Activated CD4-positive, alpha-beta T cell treated with anti-CD3 and anti-CD28 coated beads, Interleukin-2, amount 10 ng/mL, durations not matched to agents 7 days and 5 days (primary cell): ENCODE measurements at places on chromosomes 11 and 22.

DNA sequence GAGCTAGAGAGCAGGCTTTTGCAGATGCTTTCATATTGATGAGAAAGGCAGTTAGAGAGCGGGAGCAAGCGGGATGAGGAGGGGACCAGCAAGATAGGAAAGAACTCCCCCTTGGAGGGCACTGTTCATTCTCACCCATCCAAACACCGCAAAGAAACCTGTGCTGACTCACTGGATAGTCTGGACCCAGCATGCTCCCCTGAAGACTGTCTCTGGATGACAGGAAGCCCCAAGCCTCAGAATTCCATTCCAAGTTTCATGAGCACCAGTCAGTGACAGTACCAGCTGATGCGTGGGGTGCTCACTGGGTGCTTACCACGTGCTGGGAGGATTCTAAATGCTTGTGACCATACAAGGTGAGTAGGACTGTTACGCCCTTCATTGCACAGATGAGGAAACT is 34.2 kb downstream of the MICAL3 start:
- DNase-seq: no peak
- no peak overlapping the region for H3K27ac ChIP-seq
- H3K36me3 ChIP-seq: no peaks in the 10 kb centered on the region

- no peak overlapping the region for H3K4me3 ChIP-seq
- DNase-seq: no peak
- no peaks in the 10 kb centered on the region for H3K36me3 ChIP-seq
- H3K4me1 ChIP-seq: peaks cover 13% of the 10 kb centered on the region
- no peak overlapping the region for H3K27ac ChIP-seq
These were observed 126.3 kb downstream of the MPPED2 start for GRCh38 chr11:30459821-30460220.

GRCh38 chr11:17954395-17955252 is 58.2 kb downstream of the SERGEF start:
- no peak for DNase-seq
- H3K4me3 ChIP-seq: no peak overlapping the region
- no peaks in the 10 kb centered on the region for H3K27me3 ChIP-seq
- H3K36me3 ChIP-seq: peaks cover 21% of the 10 kb centered on the region
- no peaks in the 10 kb centered on the region for H3K4me1 ChIP-seq

DNA sequence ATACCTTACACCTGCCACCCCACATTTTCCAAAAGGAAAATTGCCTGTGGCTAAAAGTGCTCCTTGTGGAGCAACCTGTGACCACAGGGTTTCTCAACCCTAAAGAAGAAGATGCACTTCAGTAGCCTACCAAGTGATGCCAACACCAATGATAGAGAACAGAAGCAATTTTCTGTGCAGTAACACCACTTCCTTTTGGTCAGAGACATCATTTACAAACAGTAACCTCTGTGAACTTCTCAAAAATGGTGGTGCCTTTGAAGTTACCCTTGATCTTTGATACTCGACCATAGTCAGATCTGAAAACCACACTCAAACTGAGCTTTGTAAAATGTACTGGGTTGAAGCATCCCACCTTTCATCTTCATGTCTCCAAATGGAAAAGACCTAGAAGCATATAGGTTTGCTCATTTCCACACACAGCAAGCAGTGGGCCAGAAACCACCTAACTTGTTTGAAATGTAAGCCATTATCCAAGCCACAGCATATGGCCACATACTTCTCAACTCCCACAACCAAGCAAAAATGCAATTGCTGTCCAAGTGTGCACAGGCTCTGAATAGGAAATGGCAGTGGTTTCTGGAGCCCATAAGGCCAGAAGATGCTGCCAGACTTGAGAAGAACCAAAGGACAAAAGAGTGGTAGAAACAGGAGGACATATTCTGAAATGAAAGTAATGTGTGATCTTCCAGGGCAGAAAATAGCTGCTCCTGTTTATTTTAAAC is 24.3 kb downstream of the MPPED2 start:
- H3K4me3 ChIP-seq: no peak overlapping the region
- H3K27ac ChIP-seq: no peak overlapping the region
- no peaks in the 10 kb centered on the region for H3K4me1 ChIP-seq
- DNase-seq: no peak
- no peaks in the 10 kb centered on the region for H3K36me3 ChIP-seq
- no peaks in the 10 kb centered on the region for H3K27me3 ChIP-seq

DNA sequence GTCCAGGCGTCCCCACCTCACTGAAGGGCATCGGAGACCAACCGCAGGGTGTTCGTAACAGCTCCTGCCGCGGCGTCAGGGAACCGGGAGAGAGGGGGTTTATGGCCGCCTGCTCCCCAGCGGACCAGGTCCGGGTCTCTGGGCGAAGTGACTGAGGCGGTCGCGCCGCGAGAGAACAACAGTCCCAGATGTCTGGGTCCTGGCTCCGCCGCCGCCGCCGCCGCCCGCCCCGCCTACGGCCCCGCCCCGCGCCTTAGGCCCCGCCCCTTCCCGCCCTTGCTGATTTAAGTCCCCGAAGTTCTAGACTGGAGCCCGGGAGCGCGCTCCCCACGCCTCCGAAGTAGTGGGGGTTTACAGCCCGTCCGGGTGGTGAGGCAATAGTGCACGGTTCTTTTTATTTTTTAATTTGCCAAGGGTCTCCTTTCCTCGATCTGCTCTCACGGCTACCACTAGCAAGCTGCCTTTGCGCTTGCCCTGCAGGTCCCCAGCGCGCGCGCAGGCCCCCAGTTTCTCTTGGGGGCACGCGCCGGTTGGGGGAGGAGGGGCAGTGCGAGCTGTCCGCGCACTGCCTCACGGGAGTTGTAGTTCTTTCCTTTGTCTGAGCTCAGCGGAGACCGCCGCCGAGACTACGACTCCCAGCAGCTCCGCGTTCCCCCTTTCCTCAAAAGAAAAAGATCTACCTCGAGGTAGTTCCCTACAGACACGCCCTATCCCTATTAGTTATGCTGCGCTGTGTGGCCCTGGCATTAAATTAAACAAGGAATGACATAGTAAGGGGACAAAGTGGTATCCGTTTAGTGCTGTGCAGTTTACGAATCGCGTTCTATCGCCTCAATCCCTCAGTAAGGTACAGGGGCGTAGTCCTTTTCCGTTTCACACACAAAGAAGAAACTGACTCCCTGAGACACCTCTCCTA is at the start of gene PGM2L1:
TSS of gene PGM2L1 (minus strand) at position 190 of the 916 bp plus-strand sequence. CDS start 272 bp downstream, outside the sequence.
- H3K27ac ChIP-seq: peak within 1 kb of the TSS; percentile 97
- H3K4me1 ChIP-seq: peaks cover 26% of the 10 kb centered on the region
- DNase-seq: peak; percentile 94

- no peaks in the 10 kb centered on the region for H3K36me3 ChIP-seq
- H3K4me3 ChIP-seq: no peak overlapping the region
- no peak for DNase-seq
- H3K27me3 ChIP-seq: peaks cover 7% of the 10 kb centered on the region
- H3K27ac ChIP-seq: no peak overlapping the region
These were observed 236.3 kb upstream of the SORL1-AS1 start for GRCh38 chr11:121688860-121689614.

DNA sequence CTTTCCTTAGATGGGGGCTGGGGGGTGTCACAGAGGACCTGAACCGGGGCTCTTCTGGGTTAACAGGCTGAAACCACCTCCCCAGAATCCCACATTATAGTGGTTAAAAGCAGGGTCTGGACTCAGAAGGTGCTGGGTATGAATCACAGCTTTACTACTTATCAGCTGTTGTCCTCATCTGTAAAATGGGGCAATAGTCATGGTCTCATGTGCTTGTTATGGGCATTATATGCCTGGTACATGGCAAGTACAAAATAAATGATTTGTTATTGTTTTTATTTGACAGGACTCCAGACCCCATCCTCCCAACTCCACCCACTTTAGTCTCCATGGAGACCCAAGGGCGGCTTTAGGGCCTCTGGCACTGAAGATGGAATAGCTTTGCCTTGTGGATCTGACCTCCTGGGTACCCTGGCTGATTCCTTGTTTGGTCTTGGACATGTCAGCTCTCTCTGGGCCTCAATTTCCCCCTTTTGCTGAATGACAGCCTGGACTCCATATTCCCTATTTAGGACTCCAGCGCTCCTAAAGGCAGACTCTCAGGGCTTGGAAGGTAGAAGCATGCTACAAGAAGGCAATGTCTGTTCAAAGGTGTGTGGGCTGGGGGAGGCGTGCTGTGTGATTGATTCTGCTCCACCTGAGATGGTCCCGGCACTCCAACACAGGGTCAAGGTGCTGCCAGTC is 812 bp upstream of the SMTN start:
- DNase-seq: no peak
- H3K36me3 ChIP-seq: no peaks in the 10 kb centered on the region
- peak overlapping the region; percentile 86 for H3K4me3 ChIP-seq
- H3K27ac ChIP-seq: peak overlapping the region; percentile 86
